ENCODE measurements at places on chromosomes 16 and 17. TPM values are rescaled to one million over a fixed set of nuclear protein-coding genes. Genes with fewer than 3 reads are reported as not detected.

DNA sequence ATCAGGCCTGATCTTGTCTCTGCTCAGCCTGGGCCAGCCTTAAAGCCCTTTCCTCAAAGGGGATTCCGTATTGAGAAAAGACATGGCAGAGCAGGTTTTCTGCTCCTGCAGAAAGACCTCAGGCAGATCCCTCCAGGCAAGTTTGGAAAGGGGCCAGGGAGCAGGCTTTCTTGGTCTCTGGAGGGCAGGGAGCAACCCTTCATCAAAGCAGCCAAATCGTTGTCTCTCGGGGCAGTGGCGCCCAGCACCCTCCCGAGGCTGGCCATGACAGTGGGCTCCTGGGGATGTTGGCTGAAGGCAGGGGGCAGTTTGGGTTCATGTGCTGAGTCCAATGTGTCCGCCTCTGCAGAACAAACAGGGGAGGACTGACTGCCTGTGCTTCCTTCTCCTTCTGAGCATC, 168.4 kb upstream of the WSCD1 start:
- DNase-seq, result no peak
- peaks cover 29% of the 10 kb centered on the region for H3K27me3 ChIP-seq
- no peak overlapping the region for H3K27ac ChIP-seq
- no peaks in the 10 kb centered on the region for H3K36me3 ChIP-seq

GRCh38 chr17:79695797-79696609, 34.7 kb upstream of the ENPP7 start:
- H3K4me3 ChIP-seq, result no peak overlapping the region
- peaks cover 25% of the 10 kb centered on the region for H3K27me3 ChIP-seq
- H3K4me1 ChIP-seq, result no peaks in the 10 kb centered on the region

GRCh38 chr17:59572301-59572924, 7.0 kb downstream of the DHX40 start:
- H3K4me3 ChIP-seq, result peak overlapping the region; percentile 32
- H3K36me3 ChIP-seq, result no peaks in the 10 kb centered on the region

GRCh38 chr16:27892879-27893278, 170.6 kb downstream of the GSG1L start:
- peaks cover 19% of the 10 kb centered on the region for H3K27me3 ChIP-seq
- no peak overlapping the region for H3K27ac ChIP-seq
- no peaks in the 10 kb centered on the region for H3K4me1 ChIP-seq
- no peak overlapping the region for H3K4me3 ChIP-seq
- no peaks in the 10 kb centered on the region for H3K36me3 ChIP-seq

GRCh38 chr16:56591377-56592060, 2.2 kb downstream of the MT3 start:
- no peaks in the 10 kb centered on the region for H3K36me3 ChIP-seq
- no peak overlapping the region for H3K27ac ChIP-seq
- peaks cover 26% of the 10 kb centered on the region for H3K27me3 ChIP-seq
- peaks cover 7% of the 10 kb centered on the region for H3K4me1 ChIP-seq

GRCh38 chr17:44097110-44097958, 26.1 kb downstream of the HDAC5 start:
- H3K27ac ChIP-seq, result no peak overlapping the region
- no peaks in the 10 kb centered on the region for H3K36me3 ChIP-seq
- no peak overlapping the region for H3K4me3 ChIP-seq
- DNase-seq, result no peak

DNA sequence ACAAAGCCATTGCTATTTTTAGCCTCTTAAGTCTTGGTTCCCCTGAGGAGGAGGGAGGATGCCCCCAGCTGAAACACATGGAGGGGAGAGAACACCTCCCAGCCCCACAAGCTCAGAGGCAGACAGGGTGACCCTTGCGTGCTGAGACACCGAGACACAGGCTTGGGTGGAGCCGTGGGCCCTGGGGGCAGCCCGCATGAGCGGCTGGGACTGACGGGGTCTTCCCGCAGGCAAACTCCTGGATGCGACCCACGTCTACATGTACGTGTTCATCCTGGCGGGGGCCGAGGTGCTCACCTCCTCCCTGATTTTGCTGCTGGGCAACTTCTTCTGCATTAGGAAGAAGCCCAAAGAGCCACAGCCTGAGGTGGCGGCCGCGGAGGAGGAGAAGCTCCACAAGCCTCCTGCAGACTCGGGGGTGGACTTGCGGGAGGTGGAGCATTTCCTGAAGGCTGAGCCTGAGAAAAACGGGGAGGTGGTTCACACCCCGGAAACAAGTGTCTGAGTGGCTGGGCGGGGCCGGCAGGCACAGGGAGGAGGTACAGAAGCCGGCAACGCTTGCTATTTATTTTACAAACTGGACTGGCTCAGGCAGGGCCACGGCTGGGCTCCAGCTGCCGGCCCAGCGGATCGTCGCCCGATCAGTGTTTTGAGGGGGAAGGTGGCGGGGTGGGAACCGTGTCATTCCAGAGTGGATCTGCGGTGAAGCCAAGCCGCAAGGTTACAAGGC, 9.8 kb downstream of the SLC16A3 start:
- H3K4me1 ChIP-seq, result peaks cover 11% of the 10 kb centered on the region
- no peaks in the 10 kb centered on the region for H3K27me3 ChIP-seq
- peak overlapping the region; percentile 84 for H3K27ac ChIP-seq
- DNase-seq, result no peak
- H3K36me3 ChIP-seq, result no peaks in the 10 kb centered on the region

DNA sequence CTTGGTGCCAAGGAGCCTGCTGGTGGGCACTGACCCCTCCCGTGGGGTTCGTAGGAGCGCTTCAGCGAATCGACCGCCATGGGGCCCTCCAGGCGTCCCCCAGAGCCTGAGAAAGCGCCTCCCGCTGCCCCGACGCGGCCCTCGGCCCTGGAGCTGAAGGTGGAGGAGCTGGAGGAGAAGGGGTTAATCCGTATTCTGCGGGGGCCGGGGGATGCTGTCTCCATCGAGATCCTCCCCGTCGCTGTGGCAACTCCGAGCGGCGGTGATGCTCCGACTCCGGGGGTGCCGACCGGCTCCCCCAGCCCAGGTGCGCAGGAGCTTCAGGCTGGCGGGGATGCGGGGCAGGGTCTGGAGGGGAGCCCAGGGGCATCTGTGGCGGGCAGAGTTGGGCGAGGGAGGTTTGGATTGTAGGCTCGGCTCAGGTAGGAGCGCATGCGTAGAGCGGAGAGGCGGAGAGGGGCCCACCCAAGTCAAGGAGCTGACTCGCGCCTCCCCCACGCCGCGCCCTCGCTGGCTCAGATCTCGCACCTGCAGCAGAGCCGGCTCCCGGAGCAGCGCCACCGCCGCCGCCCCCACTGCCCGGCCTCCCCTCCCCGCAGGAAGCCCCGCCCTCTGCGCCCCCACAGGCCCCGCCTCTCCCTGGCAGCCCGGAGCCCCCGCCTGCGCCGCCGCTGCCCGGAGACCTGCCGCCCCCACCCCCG, 19.8 kb downstream of the FMNL1 start:
- no peaks in the 10 kb centered on the region for H3K27me3 ChIP-seq
- no peak overlapping the region for H3K4me3 ChIP-seq
- peaks cover 19% of the 10 kb centered on the region for H3K36me3 ChIP-seq

GRCh38 chr16:75318737-75319136, 67.3 kb upstream of the BCAR1 start:
- H3K27me3 ChIP-seq, result peaks cover 45% of the 10 kb centered on the region
- H3K27ac ChIP-seq, result no peak overlapping the region
- peaks cover 14% of the 10 kb centered on the region for H3K36me3 ChIP-seq
- peaks cover 31% of the 10 kb centered on the region for H3K4me1 ChIP-seq
- no peak for DNase-seq

DNA sequence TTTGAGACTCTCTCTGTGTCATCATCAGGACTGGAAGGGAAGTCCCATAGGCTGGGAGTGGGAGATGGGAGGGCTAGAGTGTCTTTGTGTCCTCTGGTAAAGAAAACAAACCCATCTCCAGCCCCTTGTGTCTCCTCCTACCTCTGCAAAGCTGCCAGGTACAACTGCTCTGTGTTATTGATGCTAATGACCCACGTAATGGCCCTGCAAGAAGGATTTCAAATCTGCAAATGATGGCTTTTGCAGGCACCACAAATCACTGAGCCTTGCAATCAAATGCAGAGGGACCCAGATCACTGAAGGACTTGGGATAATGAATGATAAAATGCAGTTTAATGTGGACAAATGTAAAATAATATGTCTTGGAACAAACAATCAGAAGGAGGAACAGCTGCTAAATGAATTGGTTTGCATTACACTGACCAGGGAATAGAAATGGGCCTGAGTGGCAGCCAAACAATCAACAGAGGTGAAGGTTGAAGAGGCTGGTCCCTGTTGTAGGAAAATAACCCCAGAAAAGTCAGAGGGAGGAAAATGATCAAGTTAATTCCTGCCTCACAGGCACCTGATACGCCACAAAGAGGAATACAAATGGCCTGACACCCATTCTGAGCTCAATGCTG, 425.1 kb downstream of the UTP18 start:
- no peak overlapping the region for H3K27ac ChIP-seq
- no peaks in the 10 kb centered on the region for H3K4me1 ChIP-seq
- no peak overlapping the region for H3K4me3 ChIP-seq
- H3K36me3 ChIP-seq, result no peaks in the 10 kb centered on the region
- peaks cover 7% of the 10 kb centered on the region for H3K27me3 ChIP-seq

DNA sequence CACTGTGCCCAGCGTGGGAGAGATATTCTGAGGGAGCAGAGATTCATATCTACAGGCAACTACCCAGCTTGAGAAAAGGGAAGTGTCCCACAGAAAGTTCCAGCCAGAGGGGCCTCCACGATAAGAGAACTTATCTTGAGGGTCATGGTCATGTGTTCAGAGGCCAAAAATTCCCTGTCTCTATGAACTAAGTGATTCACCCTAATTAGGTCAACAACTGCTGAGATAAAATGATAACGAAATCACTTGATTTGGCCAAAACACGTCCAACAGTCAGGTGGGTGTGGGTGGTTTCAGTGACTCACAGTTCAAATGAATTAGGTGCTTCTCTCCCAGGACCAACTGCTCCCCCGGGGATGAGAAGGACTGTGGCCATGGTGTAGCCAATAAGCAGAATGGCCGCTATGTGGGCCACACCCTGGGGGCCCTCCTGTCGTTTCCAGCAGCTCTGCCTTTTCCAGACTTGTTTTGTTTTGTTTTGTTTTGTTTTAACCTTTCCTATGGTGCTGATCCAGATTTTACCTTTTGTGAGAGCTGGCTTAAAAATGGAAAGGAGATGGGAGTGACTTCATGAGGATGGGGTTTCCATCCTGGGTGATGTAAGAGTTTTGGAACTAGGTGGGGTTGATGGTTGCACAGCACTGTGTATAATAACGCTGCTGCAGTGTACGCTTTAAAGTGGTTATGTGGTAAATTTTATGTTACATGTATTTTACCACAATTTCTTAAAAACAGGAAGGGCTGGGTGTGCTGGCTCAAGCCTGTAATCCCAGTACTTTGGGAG, 8.7 kb downstream of the DNAI2 start:
- H3K4me3 ChIP-seq, result peak overlapping the region; percentile 34
- peaks cover 12% of the 10 kb centered on the region for H3K4me1 ChIP-seq
- no peaks in the 10 kb centered on the region for H3K27me3 ChIP-seq
- H3K27ac ChIP-seq, result peak overlapping the region; percentile 63
- no peaks in the 10 kb centered on the region for H3K36me3 ChIP-seq
- DNase-seq, result no peak

GRCh38 chr17:12024327-12024726, 3.6 kb downstream of the MAP2K4 start:
- H3K4me1 ChIP-seq, result peaks cover 67% of the 10 kb centered on the region
- DNase-seq, result no peak
- H3K4me3 ChIP-seq, result no peak overlapping the region
- H3K36me3 ChIP-seq, result no peaks in the 10 kb centered on the region

GRCh38 chr17:63537991-63538692, 12.1 kb upstream of the DCAF7 start:
- H3K4me1 ChIP-seq, result no peaks in the 10 kb centered on the region
- H3K27ac ChIP-seq, result no peak overlapping the region
- H3K4me3 ChIP-seq, result no peak overlapping the region
- H3K36me3 ChIP-seq, result no peaks in the 10 kb centered on the region
- DNase-seq, result peak; percentile 52

- H3K4me3 ChIP-seq, result no peak overlapping the region
- H3K27me3 ChIP-seq, result peaks cover 13% of the 10 kb centered on the region
- DNase-seq, result no peak
- H3K36me3 ChIP-seq, result no peaks in the 10 kb centered on the region
- peaks cover 4% of the 10 kb centered on the region for H3K4me1 ChIP-seq
These were observed 1.8 kb downstream of the ODF4 start for GRCh38 chr17:8341456-8341855.

DNA sequence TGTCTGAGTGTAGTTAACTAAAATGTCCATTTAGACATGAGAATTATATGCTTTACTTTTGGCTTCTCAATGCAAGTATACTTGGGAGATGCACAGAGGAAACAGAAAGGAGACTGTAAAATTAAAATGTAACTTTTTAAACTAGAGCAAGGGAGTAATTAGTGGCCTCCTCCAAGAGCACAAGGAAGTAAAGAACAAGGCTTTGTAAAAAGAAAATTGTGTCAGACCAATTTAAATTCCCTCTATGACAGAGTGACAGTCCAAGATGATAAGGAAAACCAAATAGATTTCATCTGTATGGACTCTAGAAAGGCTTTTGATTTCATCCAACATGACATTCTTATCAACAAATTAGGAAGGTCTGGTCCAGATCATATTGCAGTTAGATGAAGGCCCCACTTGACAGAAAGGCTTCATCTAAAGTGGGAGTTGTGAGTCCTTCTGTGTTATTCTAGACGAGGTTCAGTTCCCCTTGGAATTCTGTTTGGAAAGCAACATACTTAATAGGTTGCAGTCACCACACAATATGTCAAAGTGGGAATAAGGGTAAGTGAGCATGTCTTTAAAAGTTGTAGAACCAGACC, 6.5 kb upstream of the CAPNS2 start:
- H3K27me3 ChIP-seq, result peaks cover 5% of the 10 kb centered on the region
- no peak for DNase-seq
- H3K4me3 ChIP-seq, result no peak overlapping the region
- H3K27ac ChIP-seq, result no peak overlapping the region
- no peaks in the 10 kb centered on the region for H3K4me1 ChIP-seq
- H3K36me3 ChIP-seq, result no peaks in the 10 kb centered on the region

Gene EARS2
- total RNA-seq, result 19.2 TPM

Gene B9D1
- 4.9 TPM for total RNA-seq

Gene MMP2
- not detected for total RNA-seq

Gene APRT
- total RNA-seq, result 142 TPM

Gene ENGASE
- 54.2 TPM for total RNA-seq

Gene ABAT
- 8.7 TPM for total RNA-seq

Gene TMEM106A
- 18.2 TPM for total RNA-seq

Gene MGAT5B
- total RNA-seq, result 0.59 TPM

Gene FZD2
- not detected for total RNA-seq

Gene PPP1R27
- not detected for total RNA-seq

Gene OTOP3
- total RNA-seq, result not detected

Gene HAGHL
- total RNA-seq, result 5.4 TPM

Gene AATK
- 1.8 TPM for total RNA-seq

Gene C16orf96
- total RNA-seq, result not detected

Gene NPIPA3
- total RNA-seq, result not detected

Measured in natural killer cell treated with Interleukin-12 subunit alpha and Interleukin-12 subunit beta and Interleukin-15 and Interleukin-18, amount 100 ng/mL, for 72 hours (primary cell).